Activated CD8-positive, alpha-beta T cell treated with anti-CD3 and anti-CD28 coated beads for 36 hours (primary cell): ENCODE measurements at places on chromosomes 5 and 9. TPM values are rescaled to one million over a fixed set of nuclear protein-coding genes. Genes with fewer than 3 reads are reported as not detected.

GRCh38 chr5:163185315-163185714 lies 252.1 kb upstream of the CCNG1 start:
- DNase-seq, result no peak
- no peaks in the 10 kb centered on the region for H3K27me3 ChIP-seq
- H3K4me1 ChIP-seq, result no peaks in the 10 kb centered on the region
- no peaks in the 10 kb centered on the region for H3K36me3 ChIP-seq
- H3K27ac ChIP-seq, result no peak overlapping the region

- H3K4me3 ChIP-seq, result no peak overlapping the region
- H3K27me3 ChIP-seq, result peaks cover 11% of the 10 kb centered on the region
- no peaks in the 10 kb centered on the region for H3K36me3 ChIP-seq
- H3K27ac ChIP-seq, result no peak overlapping the region
These were observed 113.7 kb downstream of the FGF18 start for GRCh38 chr5:171533153-171533552.

DNA sequence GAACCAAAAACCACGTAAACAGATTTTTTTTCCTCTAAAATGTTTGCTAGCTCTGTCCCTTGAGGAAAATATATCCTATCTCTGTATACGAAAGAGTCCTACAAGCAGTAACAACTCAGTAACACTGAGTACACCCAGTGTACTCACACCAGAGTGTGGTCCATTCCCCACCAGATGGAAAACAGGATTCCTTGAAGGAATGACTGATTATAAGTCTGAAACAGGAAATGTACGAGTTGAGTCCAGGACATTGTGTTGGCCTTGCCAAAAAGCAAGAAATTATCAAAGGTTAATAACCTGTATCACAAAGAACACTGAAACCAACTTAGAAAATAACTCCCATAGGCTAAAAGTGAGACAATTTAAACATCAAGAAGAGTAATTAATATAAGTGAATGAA lies 20.4 kb downstream of the GOLPH3 start:
- peak overlapping the region; percentile 24 for H3K27ac ChIP-seq
- H3K4me1 ChIP-seq, result peaks cover 43% of the 10 kb centered on the region
- DNase-seq, result no peak
- H3K27me3 ChIP-seq, result no peaks in the 10 kb centered on the region
- H3K36me3 ChIP-seq, result peaks cover 34% of the 10 kb centered on the region

GRCh38 chr5:7856855-7857254 lies 5.9 kb upstream of the CFAP90 start:
- H3K4me1 ChIP-seq, result peaks cover 21% of the 10 kb centered on the region
- no peak overlapping the region for H3K27ac ChIP-seq
- DNase-seq, result peak; percentile 24
- H3K4me3 ChIP-seq, result no peak overlapping the region
- no peaks in the 10 kb centered on the region for H3K27me3 ChIP-seq

DNA sequence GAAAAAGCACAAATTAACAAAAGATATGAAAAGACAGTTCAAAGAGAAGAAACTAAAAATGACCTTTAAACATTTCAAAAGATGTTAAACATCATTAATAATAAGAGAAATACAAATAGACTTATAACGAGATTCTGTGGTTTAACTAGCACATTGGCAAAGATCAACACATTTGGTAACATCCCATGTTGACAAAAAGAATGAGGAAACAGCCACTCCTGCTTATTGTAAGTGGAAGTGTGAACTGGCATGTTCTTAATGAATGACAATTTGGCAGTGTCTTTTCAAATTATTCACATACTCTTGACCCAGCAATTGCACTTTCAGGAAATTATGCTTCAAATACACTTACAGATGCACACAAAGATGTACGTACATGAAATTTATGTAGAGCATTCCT lies 176.3 kb downstream of the TLE1 start:
- no peaks in the 10 kb centered on the region for H3K4me1 ChIP-seq
- no peak overlapping the region for H3K4me3 ChIP-seq
- H3K36me3 ChIP-seq, result no peaks in the 10 kb centered on the region
- H3K27me3 ChIP-seq, result no peaks in the 10 kb centered on the region
- no peak for DNase-seq

DNA sequence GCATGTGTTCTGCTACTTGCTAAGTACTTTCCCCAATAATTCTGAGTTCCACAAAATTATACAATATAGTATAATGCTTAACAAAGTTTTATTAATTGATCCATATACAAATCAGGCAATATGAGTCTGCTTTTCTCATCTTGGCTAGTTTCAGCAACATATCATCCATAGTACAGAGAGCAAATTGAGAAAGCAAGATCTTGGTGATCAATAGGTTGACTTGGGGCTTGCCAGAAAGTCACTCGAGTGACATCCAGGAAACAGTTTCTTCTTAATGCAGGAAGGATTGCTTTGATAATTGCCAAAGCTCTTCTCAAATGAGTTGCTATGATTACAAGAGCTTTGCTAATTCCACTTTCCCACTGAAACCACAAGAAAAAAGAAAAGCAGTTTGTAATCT lies 533.6 kb upstream of the NMUR2 start:
- no peak for DNase-seq
- no peak overlapping the region for H3K4me3 ChIP-seq
- H3K27ac ChIP-seq, result no peak overlapping the region
- H3K4me1 ChIP-seq, result no peaks in the 10 kb centered on the region

DNA sequence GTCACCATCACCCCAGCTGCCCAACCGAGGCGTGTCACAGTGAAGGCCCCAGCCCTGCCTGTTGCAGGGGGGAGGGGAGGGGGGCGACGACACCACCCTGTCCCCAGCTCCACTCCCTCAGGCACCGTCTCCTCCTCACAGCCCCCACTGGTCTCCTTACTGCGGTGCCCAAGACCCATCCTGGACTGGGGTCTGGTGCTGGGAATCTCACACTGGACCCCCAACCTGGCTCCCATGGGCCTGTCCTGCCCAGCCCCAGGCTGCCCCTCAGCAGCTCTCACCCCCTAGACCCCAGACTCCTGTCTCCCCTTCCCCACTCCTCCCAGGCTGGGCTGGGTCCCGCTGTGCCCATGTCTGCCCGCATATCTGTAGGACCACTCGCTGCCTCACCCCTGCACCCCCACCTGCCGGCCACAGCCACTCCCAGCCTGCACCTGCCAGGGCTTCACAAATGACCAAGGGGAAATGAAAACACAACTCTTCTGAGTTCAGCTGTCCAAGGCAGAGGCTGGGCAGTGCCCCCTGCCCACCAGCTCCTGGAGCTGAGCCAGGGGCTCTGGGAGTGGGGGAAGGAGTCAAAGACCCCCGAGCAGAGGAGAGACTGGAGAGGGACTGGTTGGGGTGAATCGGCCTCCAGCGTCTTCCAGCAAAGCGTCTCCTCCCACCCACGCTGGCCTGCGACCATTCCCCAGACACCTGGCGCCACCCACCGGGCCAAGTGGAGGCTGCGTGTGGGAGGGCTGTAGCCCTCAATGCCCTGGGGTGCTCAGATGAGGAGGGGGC lies 32.6 kb upstream of the EGFL7 start:
- H3K4me3 ChIP-seq, result no peak overlapping the region
- H3K36me3 ChIP-seq, result no peaks in the 10 kb centered on the region
- peaks cover 7% of the 10 kb centered on the region for H3K27me3 ChIP-seq
- peak; percentile 82 for DNase-seq
- no peak overlapping the region for H3K27ac ChIP-seq
- peaks cover 1% of the 10 kb centered on the region for H3K4me1 ChIP-seq

GRCh38 chr9:120791161-120791560 lies 2.1 kb downstream of the FBXW2 start:
- DNase-seq, result no peak
- peak overlapping the region; percentile 79 for H3K27ac ChIP-seq
- no peaks in the 10 kb centered on the region for H3K27me3 ChIP-seq
- H3K36me3 ChIP-seq, result peaks cover 47% of the 10 kb centered on the region

DNA sequence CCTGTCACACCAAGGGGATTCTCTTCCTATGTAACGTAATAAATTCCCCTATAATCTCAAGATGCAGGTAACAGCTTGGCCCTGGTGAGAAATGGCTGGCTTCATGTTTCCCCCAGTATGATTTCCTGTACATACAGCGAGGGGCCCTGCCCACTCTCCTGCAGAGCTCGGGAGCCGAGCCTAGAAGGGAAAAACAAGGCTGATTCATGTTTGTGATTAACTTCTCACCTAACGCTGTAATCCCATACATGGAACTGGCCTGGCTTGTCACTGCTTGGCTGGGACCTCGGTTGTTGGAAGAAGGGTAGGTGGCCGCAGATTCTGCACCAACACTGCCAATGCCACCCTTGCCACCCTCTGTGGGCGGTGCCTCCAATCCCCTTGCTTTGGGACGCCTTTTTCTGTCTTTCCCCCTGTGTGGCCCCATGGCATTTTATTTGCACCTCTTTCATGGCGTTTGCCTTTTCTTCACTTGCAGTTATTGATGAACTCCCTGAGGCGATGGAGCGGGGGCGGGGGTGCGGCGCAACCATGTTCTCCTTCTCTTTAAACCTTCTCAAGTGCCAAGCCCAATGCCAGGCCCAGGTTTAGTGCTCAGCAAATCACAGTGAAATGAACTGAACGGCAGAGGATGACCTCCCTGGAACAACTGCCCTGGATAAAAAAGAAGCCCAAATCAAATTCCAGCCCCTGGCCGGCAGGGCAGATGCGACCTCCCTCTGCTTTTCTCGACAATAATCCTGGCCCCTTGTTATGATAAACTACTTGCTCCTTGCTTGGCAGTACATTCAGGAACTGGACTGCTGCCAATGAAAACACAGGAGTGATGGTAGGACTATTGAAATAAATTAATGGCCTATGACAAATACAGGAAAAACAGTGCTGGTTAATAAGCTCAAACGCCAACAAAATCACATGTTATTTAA lies 108.1 kb downstream of the TMEM174 start:
- no peaks in the 10 kb centered on the region for H3K4me1 ChIP-seq
- H3K27me3 ChIP-seq, result peaks cover 42% of the 10 kb centered on the region
- H3K27ac ChIP-seq, result no peak overlapping the region
- no peaks in the 10 kb centered on the region for H3K36me3 ChIP-seq

- H3K27me3 ChIP-seq, result peaks cover 42% of the 10 kb centered on the region
- H3K27ac ChIP-seq, result no peak overlapping the region
- peak overlapping the region; percentile 73 for H3K4me3 ChIP-seq
These were observed 1.0 kb upstream of the F2R start for GRCh38 chr5:76714751-76715485.

DNA sequence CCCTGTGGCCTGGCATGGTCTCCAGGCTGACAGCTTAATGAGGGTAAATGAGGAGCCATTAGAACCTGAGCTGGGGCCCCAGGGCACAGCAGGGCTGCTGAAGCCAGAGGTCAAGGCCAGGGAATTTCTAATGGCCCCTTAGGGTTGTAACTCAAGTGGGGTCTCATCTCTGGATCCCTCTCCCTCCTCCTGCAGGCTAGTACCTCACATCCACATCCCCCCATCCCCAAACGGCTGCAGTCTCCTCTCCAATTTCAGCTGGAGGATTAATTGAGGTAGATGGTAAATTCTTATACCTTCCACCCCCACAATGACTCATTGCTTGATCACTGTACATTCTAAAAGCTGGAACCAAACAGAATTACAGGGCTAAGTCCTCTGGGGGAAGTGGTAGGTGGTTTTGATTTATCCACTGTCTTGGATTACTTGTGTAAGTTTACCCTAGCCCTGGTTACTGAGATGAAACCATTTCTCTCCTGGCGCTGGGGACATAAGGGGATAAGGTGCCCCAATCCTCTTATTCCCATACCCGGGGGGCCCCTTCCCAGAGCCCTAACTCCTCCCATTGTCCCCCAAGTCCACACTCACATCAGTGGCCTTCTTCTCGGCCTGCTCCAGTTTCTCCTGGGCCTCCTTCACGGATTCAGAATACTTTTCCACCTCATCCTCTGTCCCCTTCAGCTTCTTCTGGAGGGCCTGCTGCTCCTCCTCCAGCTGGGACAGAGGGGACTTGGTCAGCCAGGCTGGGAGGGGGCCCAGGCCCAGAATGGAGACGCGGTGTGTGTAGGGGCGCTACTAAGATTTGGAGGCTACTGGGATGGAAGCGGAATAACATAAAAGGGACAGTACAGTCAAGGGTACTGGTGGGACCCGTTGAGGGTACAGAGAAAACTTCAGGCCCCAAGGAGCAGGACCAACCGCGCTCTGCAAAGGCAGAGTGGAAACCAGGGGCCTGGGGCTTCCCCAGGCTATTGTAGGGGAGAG lies 875 bp downstream of the TPM2 start:
- peak overlapping the region; percentile 55 for H3K27ac ChIP-seq
- peak overlapping the region; percentile 34 for H3K4me3 ChIP-seq
- peaks cover 18% of the 10 kb centered on the region for H3K4me1 ChIP-seq
- H3K36me3 ChIP-seq, result no peaks in the 10 kb centered on the region
- H3K27me3 ChIP-seq, result no peaks in the 10 kb centered on the region
- DNase-seq, result peak; percentile 22

DNA sequence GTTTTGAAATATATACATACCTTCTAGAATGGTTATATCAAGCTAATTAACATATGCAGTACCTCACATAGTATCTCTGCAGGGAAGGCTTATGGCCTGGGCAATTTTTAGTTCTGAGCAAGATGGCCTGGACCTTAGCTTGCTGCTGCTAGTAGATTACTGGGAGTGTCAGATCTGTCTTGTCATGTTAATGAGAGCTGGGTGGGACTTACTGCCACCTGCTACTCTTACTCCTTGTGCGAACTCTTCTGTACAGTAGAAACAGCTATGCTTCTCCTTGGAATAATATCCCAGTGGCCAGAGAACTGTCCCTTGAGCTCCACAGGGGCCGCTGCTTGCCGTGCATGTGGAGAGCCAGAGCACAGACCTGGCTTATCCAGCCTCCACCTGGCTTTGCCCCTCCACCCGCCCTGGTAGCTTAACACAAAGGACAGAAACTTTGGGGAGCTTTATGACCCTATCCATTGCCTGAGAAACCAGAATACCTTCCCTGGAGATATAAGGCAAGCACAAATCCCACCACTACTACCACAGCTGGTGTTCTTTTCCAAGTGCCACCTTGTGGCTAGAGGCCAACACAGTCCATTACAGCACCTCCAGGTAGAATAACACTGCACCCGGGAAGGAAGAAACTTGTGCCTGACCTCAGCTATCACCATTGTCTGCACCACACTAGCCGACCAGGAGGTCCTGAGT lies 74.4 kb upstream of the RUSC2 start:
- no peaks in the 10 kb centered on the region for H3K4me1 ChIP-seq
- H3K4me3 ChIP-seq, result no peak overlapping the region
- no peak for DNase-seq
- H3K27ac ChIP-seq, result no peak overlapping the region

The NPR3 gene
- 0.16 TPM for total RNA-seq

The GAS1 gene
- 0.11 TPM for total RNA-seq

The SLC4A9 gene
- total RNA-seq, result 0.36 TPM

The NMRK1 gene
- total RNA-seq, result 15.9 TPM

The DRD1 gene
- total RNA-seq, result not detected
